ENCODE measurements at places on chromosomes 4 and X.

DNA sequence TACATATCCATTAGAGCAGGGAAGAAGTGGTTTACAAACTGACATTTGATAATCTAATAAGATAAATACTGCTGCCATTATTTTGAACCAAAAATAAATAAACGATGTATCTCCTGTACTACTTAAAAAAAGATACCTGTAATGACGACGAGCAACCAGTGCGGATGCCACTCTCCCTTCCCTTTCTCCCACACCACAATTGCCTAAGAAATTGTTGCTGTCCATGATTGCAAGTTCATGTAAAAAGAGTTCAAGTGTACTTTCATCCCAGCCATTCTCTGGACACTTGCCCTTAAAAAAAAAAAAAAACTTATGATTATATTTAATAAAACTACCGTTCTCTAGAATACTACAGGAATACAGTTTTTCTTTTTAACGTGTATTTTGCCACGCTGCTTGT is 1.4 kb downstream of the SEPSECS start:
- H3K4me1 ChIP-seq: peaks cover 56% of the 10 kb centered on the region
- H3K27me3 ChIP-seq: peaks cover 3% of the 10 kb centered on the region
- no peak for DNase-seq
- H3K27ac ChIP-seq: no peak overlapping the region
- peaks cover 20% of the 10 kb centered on the region for H3K36me3 ChIP-seq
- H3K4me3 ChIP-seq: peak overlapping the region; percentile 96

GRCh38 chrX:17192106-17192505 is 182.9 kb upstream of the NHS start:
- no peak overlapping the region for H3K4me3 ChIP-seq
- no peaks in the 10 kb centered on the region for H3K27me3 ChIP-seq
- H3K27ac ChIP-seq: no peak overlapping the region
- no peaks in the 10 kb centered on the region for H3K36me3 ChIP-seq
- H3K4me1 ChIP-seq: no peaks in the 10 kb centered on the region
- no peak for DNase-seq

- no peaks in the 10 kb centered on the region for H3K4me1 ChIP-seq
- H3K27ac ChIP-seq: no peak overlapping the region
- no peak overlapping the region for H3K4me3 ChIP-seq
- no peak for DNase-seq
Measured at GRCh38 chr4:58606303-58606702, 1496.1 kb upstream of the IGFBP7 start.

GRCh38 chrX:4627414-4627813 is 914.0 kb upstream of the PRKX start:
- no peak overlapping the region for H3K4me3 ChIP-seq
- H3K36me3 ChIP-seq: no peaks in the 10 kb centered on the region
- no peaks in the 10 kb centered on the region for H3K27me3 ChIP-seq
- DNase-seq: no peak
- no peak overlapping the region for H3K27ac ChIP-seq

- no peaks in the 10 kb centered on the region for H3K36me3 ChIP-seq
- H3K27me3 ChIP-seq: no peaks in the 10 kb centered on the region
- no peaks in the 10 kb centered on the region for H3K4me1 ChIP-seq
- no peak overlapping the region for H3K27ac ChIP-seq
Measured at GRCh38 chrX:35380808-35381700, 417.1 kb upstream of the MAGEB16 start.

Measured in HFFc6 (cell line).